Mesothelial cell of epicardium (in vitro differentiated cells): ENCODE measurements at places on chromosomes 2 and 18. TPM values are rescaled to one million over a fixed set of nuclear protein-coding genes. Genes with fewer than 3 reads are reported as not detected.

The MOGAT1 gene
- total RNA-seq: not detected in 3 replicates

The PAX3 gene
- total RNA-seq: 0.25 to 0.41 TPM in 2 of 3 replicates, not detected in the other

GRCh38 chr2:72895154-72895553 lies 7.9 kb downstream of the SPR start:
- DNase-seq: no peak

The ABCA12 gene
- total RNA-seq: 0.43 to 0.89 TPM (median 0.84 TPM) in 3 replicates

DNA sequence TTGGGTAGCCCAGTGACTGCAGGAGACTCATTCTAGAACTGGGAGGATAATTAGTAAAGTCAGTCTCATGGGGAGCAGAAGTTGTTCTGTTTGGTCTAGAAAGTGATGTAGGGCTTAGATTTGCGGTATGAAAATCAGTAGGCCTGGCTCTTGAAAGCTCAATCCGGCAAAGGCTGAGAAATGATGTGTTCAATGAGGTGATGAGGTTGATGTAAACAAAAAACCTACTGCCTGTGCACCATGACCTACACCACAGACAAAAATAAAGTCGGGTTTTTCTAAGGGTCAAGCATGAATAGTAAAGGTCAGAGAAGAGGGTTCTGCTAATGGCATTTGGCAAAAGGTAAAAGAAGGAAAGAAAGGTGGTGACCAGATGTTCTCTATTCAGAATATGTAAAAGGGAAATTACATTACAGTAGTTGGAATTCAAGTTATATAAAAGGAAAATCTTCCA lies 80.8 kb upstream of the COL5A2 start:
- DNase-seq: no peak

DNA sequence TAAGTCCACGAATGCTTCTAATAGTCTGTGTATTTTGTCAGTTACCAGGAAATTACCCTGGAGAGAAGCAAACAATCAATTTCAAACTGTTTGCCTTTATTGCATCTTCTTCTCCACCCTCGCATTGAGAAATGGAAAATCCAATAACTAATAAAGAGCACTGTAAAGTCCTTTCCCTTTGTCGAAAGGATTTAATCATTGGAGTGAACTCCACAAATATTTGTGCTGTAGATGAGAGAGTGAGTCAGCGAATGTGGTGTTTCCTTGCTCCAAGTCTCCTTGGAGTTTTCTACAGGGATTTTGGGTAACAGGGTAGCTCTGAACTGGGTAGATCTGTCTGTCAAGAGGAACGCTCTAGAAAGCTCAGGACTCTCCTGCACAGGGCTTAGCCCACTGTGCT lies 240.2 kb downstream of the KCNS3 start:
- DNase-seq: no peak

- DNase-seq: no peak
These were observed 36.3 kb downstream of the NRXN1 start for GRCh38 chr2:50995610-50996009.

- no peak for DNase-seq
These were observed 1.6 kb upstream of the RTP5 start for GRCh38 chr2:241867776-241868420.
